PC-3 (cell line): ENCODE measurements at places on chromosomes 1 and 21. TPM values are rescaled to one million over a fixed set of nuclear protein-coding genes. Genes with fewer than 3 reads are reported as not detected.
A peak's percentile ranks its signal among the peaks of the same experiment; 100 is the strongest.

DNA sequence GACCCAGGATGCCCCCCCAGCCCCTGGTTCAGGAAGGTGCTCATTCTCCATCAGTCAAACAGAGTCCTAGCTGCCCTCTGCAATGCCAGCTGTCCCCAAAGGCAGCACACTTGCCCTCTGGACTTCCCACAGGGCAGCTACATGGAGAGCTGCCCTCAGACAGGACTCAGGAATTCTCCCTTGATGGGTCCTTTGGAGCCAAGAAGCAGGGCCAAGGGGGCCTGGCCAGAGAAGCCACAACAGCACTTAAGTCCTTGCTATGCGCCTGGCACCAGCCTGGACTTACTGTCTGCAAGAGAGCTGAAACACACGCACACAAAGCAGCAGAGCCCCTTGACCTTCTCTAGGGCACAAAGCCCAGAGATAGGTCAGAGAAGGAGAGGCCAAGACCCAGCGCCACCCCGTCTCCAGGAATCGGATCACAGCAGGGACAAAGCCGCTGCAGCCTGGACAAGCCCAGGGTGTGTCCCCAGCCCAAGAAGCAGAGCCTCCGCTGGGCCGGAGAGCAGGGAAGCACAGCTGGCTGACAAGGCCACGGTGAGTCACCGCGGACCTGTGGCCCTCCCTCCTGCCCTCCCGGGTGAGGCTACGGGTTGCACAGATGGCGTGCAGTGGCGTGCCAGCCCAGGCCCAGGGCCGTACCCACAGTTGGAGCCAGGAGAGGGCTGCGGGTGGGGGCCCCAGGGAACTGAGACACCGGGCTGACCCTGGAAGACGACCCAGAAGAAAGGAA lies 1.7 kb downstream of the WNT9A start:
- peak overlapping the region; percentile 75 for H3K4me3 ChIP-seq
- peak; percentile 98 for DNase-seq
- H3K4me1 ChIP-seq: peaks cover 28% of the 10 kb centered on the region

DNA sequence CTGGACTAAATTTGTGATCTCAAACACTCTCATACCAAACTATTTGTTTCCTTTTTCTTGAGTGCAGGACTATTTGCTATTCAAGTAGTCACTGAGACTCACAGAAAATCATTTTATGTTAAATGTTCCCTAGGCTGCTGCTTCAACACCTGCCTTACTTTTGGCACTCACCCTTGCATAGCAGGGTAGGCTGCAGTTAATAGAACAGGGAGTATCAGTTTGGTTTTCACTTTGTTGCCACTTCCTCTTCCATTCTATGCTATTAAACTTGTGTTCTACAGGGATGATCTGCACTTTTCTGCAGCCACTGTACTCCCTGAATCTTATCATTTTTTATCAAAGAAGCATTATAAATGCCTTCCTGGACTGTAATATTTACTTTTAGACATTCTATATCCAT lies 148.7 kb upstream of the PRMT6 start:
- peaks cover 12% of the 10 kb centered on the region for H3K4me1 ChIP-seq
- no peak overlapping the region for H3K27ac ChIP-seq
- no peaks in the 10 kb centered on the region for H3K36me3 ChIP-seq
- H3K27me3 ChIP-seq: no peaks in the 10 kb centered on the region
- no peak overlapping the region for H3K4me3 ChIP-seq
- no peak for DNase-seq

DNA sequence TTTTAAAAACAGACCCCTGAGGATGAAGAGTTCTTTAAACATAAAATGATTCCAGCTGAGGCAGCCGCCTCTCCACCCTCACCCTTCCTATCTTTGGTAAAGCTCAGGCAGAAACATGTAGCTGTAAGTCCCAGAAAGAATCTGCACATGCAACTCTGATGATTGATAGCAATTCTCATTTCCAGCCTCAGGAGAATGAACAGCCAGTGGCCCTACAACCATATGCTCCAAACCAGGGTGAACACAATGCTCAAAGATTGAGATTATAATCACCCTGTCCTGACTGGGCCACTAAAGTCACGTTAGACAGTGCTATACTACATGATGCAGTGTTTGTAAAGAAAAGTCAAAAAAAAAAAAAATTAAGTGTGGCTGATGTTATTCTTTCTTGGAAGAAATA lies 80.2 kb downstream of the LMX1A start:
- no peak overlapping the region for H3K4me3 ChIP-seq
- H3K27ac ChIP-seq: no peak overlapping the region
- no peaks in the 10 kb centered on the region for H3K4me1 ChIP-seq
- peaks cover 5% of the 10 kb centered on the region; the same call in 1 of the 2 replicates for H3K27me3 ChIP-seq
- no peaks in the 10 kb centered on the region for H3K36me3 ChIP-seq

Gene TMEM54
- 175 and 194 TPM in 2 replicates for total RNA-seq

Gene FAM151A
- not detected in 2 replicates for total RNA-seq

DNA sequence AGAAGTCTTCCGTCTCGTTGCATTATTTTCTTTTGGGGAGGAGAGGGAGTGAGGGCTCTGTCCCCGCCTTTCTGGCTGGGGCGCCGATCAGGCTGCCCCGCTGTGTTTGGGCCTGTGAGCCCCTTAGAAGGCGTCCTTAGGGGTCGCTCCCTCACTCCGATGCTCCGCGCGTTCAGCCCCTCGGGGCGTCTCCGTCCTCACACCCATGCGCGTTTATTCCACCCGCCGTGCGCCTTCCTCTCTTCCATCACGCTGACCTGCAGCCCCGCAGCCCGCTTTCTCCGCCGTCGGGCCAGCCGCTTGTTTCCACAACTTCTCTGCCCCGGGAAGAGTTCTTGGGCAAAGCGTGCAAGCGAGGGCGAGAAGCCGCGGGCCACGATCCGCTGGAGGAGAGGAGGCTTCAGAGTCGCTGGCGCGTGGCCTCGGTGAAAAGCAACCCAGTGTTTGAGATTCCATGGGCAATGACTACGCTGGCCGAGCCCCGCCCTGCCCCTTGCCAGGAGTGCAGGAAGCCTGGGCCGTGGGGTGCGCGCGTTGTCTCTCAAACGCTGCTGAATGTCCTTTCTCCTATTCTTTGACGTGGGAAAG lies 27.7 kb downstream of the TRIM11 start:
- no peak overlapping the region for H3K27ac ChIP-seq
- no peaks in the 10 kb centered on the region for H3K36me3 ChIP-seq
- H3K4me3 ChIP-seq: peak overlapping the region; percentile 68
- no peaks in the 10 kb centered on the region for H3K27me3 ChIP-seq

Gene DEPDC1
- total RNA-seq: 21.0 and 21.6 TPM in 2 replicates

Gene PPM1J
- total RNA-seq: 0.80 and 1.4 TPM in 2 replicates

- peaks cover 9% of the 10 kb centered on the region; the same call in 1 of the 2 replicates for H3K4me1 ChIP-seq
- no peaks in the 10 kb centered on the region for H3K36me3 ChIP-seq
- H3K27ac ChIP-seq: no peak overlapping the region
- no peak overlapping the region for H3K4me3 ChIP-seq
- DNase-seq: no peak
Observed at GRCh38 chr1:43059640-43060574, 101.2 kb upstream of the SLC2A1 start.

GRCh38 chr21:44485254-44485793 lies 30.0 kb downstream of the LRRC3 start:
- H3K27ac ChIP-seq: no peak overlapping the region
- no peak for DNase-seq
- H3K4me1 ChIP-seq: no peaks in the 10 kb centered on the region; the same call in 1 of the 2 replicates

Gene PEAR1
- 10.3 and 11.9 TPM in 2 replicates for total RNA-seq

- H3K4me1 ChIP-seq: 0 out of 2 replicates have a peak, but pooled peaks cover 4% of the 10 kb centered on the region
- peak overlapping the region; percentile 69 for H3K27ac ChIP-seq
- no peaks in the 10 kb centered on the region for H3K36me3 ChIP-seq
Observed at GRCh38 chr1:186559601-186560116, 98.7 kb upstream of the PDC start.

Gene PDE9A
- 0.33 and 1.3 TPM in 2 replicates for total RNA-seq

Gene ADIPOR1
- total RNA-seq: 137 and 150 TPM in 2 replicates

Gene C1QA
- not detected in 2 replicates for total RNA-seq

DNA sequence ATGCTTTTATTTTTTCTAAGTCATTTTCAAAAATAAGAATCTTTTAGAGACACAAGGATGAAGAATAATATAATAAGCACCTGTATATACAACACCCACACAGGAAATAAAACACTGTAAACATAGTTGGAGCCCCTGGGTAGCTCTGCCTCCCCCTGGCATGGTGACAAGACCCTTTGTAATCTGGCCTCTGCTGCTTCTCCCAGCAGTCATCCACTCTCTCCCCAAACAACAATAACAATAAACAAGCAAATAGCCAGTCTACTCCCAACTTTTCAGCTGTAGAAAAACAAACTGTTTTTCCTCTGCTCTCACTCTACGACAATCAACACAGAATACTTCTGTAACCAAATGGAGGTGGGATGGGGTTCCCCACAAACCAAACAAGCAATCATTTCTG lies 110.1 kb downstream of the CSMD2 start:
- H3K27ac ChIP-seq: no peak overlapping the region
- no peaks in the 10 kb centered on the region for H3K4me1 ChIP-seq
- H3K4me3 ChIP-seq: no peak overlapping the region
- DNase-seq: no peak
- no peaks in the 10 kb centered on the region for H3K36me3 ChIP-seq

GRCh38 chr1:2208309-2209239 lies 14.0 kb upstream of the FAAP20 start:
- H3K27me3 ChIP-seq: no peaks in the 10 kb centered on the region
- H3K27ac ChIP-seq: peak overlapping the region; percentile 54
- peak overlapping the region; percentile 28; the same call in 1 of the 2 replicates for H3K4me3 ChIP-seq
- DNase-seq: peak; percentile 100

Gene DIO1
- total RNA-seq: not detected in 2 replicates

GRCh38 chr1:111856411-111857185 lies 100.9 kb downstream of the DDX20 start:
- no peaks in the 10 kb centered on the region for H3K4me1 ChIP-seq
- H3K4me3 ChIP-seq: no peak overlapping the region
- no peaks in the 10 kb centered on the region for H3K36me3 ChIP-seq

GRCh38 chr1:244603498-244603897 lies 49.4 kb upstream of the DESI2 start:
- peaks cover 13% of the 10 kb centered on the region for H3K4me1 ChIP-seq
- H3K27ac ChIP-seq: no peak overlapping the region
- no peaks in the 10 kb centered on the region for H3K36me3 ChIP-seq
- peak; percentile 82 for DNase-seq
- H3K27me3 ChIP-seq: no peaks in the 10 kb centered on the region
- H3K4me3 ChIP-seq: no peak overlapping the region

- DNase-seq: no peak
- no peaks in the 10 kb centered on the region for H3K4me1 ChIP-seq
- H3K27me3 ChIP-seq: peaks cover 45% of the 10 kb centered on the region
- H3K4me3 ChIP-seq: no peak overlapping the region
- no peaks in the 10 kb centered on the region for H3K36me3 ChIP-seq
Observed at GRCh38 chr1:4627353-4627752, 27.1 kb upstream of the AJAP1 start.

GRCh38 chr1:58136387-58136786 lies 410.1 kb downstream of the OMA1 start:
- no peaks in the 10 kb centered on the region for H3K27me3 ChIP-seq
- H3K4me3 ChIP-seq: no peak overlapping the region

Gene MEX3A
- 12.9 and 14.7 TPM in 2 replicates for total RNA-seq

DNA sequence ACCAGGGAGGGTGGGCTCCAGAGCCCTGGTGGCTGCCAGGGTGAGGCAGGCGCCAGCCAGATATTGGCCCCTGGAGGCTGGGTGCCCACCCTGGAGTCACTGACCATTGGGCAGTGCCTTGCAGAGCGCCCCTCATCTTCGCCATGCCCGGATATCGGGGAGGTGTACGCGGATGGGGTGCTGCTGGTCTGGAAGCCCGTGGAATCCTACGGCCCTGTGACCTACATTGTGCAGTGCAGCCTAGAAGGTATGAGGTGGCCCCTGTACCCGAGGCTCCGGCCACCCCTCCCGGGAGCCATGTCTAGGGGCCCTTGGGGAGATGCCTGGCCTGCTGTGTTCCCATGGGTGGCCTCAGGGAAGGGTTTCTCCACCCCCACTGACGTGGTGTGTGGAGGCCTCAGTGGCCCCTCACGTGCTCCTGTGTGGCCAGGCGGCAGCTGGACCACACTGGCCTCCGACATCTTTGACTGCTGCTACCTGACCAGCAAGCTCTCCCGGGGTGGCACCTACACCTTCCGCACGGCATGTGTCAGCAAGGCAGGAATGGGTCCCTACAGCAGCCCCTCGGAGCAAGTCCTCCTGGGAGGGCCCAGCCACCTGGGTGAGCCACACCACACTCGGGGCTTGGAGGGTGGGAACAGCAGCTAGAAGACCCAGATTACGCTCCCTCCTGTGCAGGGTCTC lies 30.9 kb downstream of the TRIM11 start:
- no peaks in the 10 kb centered on the region for H3K27me3 ChIP-seq
- H3K36me3 ChIP-seq: no peaks in the 10 kb centered on the region
- H3K4me3 ChIP-seq: no peak overlapping the region
- no peak overlapping the region for H3K27ac ChIP-seq

Gene IL23R
- not detected in 2 replicates for total RNA-seq

DNA sequence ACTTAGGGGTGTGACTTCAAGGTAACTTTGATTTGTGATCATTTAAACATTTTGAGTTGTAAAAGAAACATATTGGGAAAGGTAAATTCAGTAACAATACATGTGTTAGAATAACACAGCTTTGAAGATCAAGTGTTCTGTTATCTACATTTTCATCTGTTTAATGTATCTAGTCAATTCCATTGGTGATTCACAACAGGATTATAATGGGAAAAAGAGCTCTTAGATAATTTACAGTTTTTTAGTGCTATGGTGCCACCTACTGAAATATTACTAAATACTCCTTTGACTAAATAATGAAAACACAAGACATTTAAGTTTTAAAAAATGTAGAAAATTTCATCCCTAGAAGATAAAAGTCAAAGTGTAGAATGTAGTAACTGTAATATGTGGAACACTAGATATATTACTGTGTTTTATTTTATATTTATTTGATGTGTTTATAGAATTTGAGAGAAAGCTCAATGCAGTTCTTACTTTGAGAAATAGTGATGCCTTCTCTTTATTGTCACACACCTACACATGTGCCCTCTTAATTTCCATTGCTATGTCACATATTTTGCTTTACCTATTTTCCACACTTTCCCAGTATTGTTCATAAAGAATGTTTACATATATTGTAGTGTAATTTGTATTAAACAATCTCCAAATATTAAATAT lies 47.4 kb downstream of the PTPRC start:
- no peaks in the 10 kb centered on the region for H3K27me3 ChIP-seq
- no peak overlapping the region for H3K4me3 ChIP-seq
- peak overlapping the region; percentile 29 for H3K27ac ChIP-seq
- no peaks in the 10 kb centered on the region for H3K36me3 ChIP-seq
- peaks cover 45% of the 10 kb centered on the region for H3K4me1 ChIP-seq
- DNase-seq: peak; percentile 70

- H3K36me3 ChIP-seq: no peaks in the 10 kb centered on the region
- DNase-seq: peak; percentile 49
- H3K4me3 ChIP-seq: peak within 1 kb of the TSS; percentile 75
- H3K27ac ChIP-seq: peak within 1 kb of the TSS; percentile 59
Observed at GRCh38 chr1:19799230-19800075, at the start of gene TMCO4. Gene TMCO4, minus strand, starts transcription at chr1:19799916. Its CDS starts 19,158 bp downstream, at chr1:19780758.

DNA sequence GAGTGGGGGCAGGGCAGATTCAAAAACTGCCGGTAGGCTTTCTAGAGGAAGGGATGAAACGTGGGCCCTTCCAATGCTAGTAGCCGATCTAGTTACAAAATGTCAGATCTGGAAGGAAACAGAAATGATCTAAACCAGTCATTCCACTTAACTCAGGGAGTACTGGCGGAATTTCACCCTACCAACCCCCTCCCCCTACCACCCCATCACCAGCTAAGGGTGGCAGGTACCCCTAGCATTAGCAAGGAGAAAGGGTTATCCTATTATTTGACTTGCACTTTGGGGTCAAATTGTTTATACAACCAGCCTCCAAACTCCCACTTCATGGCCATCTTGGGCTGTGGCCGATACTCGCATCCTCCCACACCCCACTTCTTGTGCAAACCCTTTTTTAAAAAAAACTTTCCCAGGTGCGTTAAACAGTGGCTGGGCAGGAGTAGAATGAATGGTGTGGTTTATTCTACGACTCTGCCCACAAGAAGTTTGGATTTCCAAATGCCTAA lies 644 bp upstream of the MRPL24 start:
- H3K27me3 ChIP-seq: no peaks in the 10 kb centered on the region
- H3K4me1 ChIP-seq: peaks cover 28% of the 10 kb centered on the region
- DNase-seq: no peak
- peak overlapping the region; percentile 16; the same call in 1 of the 2 replicates for H3K4me3 ChIP-seq
- H3K27ac ChIP-seq: peak overlapping the region; percentile 48
